Testis (tissue), 5 donors: ENCODE measurements at places on chromosomes 13 and 19. TPM values are rescaled to one million over a fixed set of nuclear protein-coding genes. Genes with fewer than 3 reads are reported as not detected.

DNA sequence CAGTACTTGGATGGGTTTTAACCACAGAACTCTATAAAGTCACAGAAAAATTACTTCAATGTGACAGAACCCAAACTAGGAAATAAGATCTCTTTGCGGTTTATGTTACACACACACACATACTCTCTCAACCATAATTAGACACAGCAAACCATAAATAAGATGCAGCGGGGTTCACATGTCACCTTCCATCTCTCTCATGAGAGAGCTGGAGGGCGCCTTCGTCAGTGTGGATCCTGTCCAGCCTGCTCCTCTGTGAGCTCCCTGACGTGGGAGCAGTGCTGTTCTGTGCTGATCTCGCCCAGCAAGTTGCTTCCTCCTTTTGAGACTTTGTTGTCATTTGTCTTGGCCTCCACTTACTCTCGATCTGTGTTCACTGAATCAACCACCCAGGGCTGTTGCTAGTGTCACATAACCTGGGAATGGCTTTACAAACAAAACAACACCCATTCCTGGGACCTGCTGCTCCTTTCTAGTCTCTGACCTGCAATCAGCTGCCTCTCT is 204.9 kb upstream of the KL start:
- H3K4me3 ChIP-seq: no peak overlapping the region
- no peaks in the 10 kb centered on the region for H3K36me3 ChIP-seq
- no peaks in the 10 kb centered on the region for H3K4me1 ChIP-seq
- no peak overlapping the region for H3K27ac ChIP-seq
- H3K27me3 ChIP-seq: no peaks in the 10 kb centered on the region

DNA sequence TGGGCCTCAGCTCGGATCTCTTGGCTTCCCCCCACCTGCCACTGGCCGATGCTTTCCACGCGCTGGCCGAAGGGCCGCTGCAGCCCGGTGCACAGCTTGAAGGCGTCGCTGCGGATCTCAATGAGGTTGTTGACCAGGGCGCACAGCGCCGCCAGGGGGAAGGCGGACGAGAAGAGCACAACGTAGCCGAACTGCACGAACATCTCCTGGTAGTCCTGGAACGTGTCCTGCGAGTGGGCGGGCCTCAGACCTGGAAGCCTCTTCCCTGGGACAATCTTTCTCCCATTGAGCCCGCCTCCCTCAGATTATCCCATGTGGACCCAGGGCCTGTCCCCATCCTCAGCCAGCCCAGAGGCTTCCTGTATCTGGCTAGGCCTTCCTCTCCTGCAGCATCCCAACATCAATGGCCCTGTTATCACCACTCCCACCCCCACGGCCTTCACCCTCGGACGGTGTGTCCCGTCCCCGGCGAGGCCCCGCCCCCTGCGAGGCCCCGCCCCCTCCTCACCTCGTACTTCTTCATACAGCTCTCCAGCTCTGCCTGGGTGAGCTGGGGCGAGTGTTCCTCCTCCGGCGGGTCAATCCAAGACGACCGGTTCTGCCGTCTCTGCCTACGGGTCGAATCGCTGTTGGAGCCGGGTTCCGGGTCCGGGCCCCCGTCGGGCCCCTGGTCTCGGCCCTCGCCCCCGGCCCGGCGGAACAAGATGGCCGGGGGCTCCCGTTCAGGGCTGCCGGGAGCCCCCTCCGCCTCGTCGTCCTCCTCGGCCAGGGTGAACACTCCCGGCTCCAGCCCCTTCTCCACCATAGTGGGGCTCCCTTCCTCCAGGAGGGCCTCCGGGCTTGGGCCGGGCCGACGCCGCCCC is 6.8 kb downstream of the ANO8 start:
- H3K27me3 ChIP-seq: no peaks in the 10 kb centered on the region
- no peaks in the 10 kb centered on the region for H3K36me3 ChIP-seq
- peak overlapping the region; percentile 5 for H3K27ac ChIP-seq
- H3K4me3 ChIP-seq: peak overlapping the region; percentile 47
- H3K4me1 ChIP-seq: peaks cover 24% of the 10 kb centered on the region

Gene SYNGR4
- 21.8 TPM for total RNA-seq

GRCh38 chr13:40388617-40389016 is 277.8 kb downstream of the FOXO1 start:
- H3K4me3 ChIP-seq: no peak overlapping the region
- DNase-seq: no peak
- no peaks in the 10 kb centered on the region for H3K36me3 ChIP-seq
- H3K27ac ChIP-seq: no peak overlapping the region
- no peaks in the 10 kb centered on the region for H3K4me1 ChIP-seq

- H3K4me1 ChIP-seq: peaks cover 10% of the 10 kb centered on the region
- no peak within 1 kb of the TSS for H3K27ac ChIP-seq
- no peak within 1 kb of the TSS for H3K4me3 ChIP-seq
These were observed at the start of gene CEACAM1 for GRCh38 chr19:42528354-42529247. Gene CEACAM1, minus strand, starts transcription at chr19:42528481. Its CDS starts 107 bp downstream, at chr19:42528374.

DNA sequence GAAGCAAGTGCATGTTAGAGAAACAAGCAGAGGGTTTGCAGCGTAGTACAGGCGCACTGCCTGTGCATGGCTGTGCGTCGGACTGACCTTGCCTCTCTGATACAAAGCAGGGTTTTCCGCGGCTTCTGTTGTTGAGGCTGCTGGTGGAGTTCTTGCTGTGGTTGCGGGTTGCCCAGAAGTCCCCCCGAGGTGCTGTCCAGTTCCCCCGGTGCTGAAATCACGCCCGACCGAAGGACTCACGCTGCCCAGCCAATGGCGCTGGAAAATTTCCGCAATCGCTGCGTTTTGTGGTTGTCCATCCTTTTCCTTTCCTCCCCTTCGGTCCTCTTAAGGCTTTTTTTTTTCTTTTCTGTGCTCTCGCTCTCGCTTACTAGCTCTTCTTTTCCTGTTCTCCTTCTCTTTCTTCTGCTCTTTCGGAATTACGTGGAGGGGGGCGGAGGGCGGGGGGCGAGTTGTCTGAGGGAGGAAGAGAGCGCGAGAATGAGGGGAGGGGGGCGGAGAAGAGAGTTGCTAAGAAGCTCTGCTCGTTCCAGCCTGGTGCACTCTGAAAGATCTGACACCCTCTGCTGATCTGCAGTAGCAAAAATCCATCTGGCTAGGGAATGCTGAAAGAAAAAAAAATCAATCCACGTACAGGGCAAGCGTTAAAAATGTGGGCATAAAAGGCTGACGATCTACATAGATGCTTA is at the start of gene SLITRK1:
TSS of gene SLITRK1 (minus strand) at position 558 of the 689 bp plus-strand sequence. CDS start 967 bp downstream, outside the sequence.
- no peak within 1 kb of the TSS for H3K4me3 ChIP-seq
- peaks cover 5% of the 10 kb centered on the region for H3K4me1 ChIP-seq
- H3K27ac ChIP-seq: no peak within 1 kb of the TSS
- DNase-seq: peak; percentile 66
- no peaks in the 10 kb centered on the region for H3K36me3 ChIP-seq
- H3K27me3 ChIP-seq: no peaks in the 10 kb centered on the region

DNA sequence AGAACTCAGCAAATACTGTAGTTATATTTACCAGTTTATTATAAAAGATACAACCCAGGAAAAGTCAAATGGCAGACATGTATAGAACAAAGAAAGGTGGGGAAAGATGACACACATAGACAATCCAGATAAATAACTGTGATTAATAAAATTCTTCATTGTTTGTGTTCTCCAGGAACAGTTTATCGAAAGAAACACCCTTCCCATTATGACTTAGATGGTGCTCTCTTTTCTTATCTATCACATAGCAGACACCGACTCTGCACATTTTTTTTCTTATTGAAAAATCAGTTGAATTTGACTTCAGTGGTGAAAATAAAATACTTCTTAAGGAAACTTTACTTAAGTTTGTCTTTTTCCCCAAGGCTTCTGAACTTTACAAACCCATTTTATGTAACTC is 6.2 kb downstream of the ZNF708 start:
- H3K27ac ChIP-seq: peak overlapping the region; percentile 75
- no peak for DNase-seq
- peaks cover 7% of the 10 kb centered on the region for H3K4me1 ChIP-seq
- no peaks in the 10 kb centered on the region for H3K36me3 ChIP-seq
- H3K27me3 ChIP-seq: no peaks in the 10 kb centered on the region

Gene C13orf46
- total RNA-seq: 5.5 TPM

DNA sequence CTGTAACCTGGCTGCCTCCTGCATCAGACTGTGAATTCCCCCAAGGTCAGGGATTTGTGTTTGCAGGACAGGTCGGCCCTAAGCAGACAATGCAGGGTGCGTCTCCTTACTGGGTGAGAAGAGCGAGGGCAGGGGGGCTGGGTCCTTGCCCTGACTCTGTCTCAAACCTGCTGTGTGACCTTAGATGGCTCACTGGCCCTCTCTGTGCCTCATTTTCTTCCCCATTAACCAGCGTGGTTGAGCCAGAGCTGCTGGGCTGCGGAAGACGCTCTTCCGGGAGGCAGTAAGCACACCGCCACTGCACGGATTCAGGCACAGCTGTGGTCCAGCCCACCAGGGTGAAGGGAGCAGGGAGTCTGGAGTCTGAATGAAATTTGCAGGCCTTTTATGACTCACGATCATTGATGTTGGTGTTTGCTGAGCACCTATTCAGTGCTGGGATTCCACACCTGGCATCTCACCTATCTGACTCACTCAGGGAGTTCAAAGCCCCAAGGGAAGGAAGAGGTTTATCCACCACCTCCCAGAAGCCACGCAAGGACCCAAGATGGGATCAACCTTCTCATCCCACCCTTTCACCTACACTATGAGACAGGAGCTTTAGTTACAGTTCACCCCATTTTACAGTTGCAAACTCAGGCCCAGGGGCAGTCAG is 2.5 kb downstream of the AKT1S1 start:
- no peak for DNase-seq
- H3K27ac ChIP-seq: peak overlapping the region; percentile 99
- H3K36me3 ChIP-seq: no peaks in the 10 kb centered on the region
- peaks cover 27% of the 10 kb centered on the region for H3K4me1 ChIP-seq

DNA sequence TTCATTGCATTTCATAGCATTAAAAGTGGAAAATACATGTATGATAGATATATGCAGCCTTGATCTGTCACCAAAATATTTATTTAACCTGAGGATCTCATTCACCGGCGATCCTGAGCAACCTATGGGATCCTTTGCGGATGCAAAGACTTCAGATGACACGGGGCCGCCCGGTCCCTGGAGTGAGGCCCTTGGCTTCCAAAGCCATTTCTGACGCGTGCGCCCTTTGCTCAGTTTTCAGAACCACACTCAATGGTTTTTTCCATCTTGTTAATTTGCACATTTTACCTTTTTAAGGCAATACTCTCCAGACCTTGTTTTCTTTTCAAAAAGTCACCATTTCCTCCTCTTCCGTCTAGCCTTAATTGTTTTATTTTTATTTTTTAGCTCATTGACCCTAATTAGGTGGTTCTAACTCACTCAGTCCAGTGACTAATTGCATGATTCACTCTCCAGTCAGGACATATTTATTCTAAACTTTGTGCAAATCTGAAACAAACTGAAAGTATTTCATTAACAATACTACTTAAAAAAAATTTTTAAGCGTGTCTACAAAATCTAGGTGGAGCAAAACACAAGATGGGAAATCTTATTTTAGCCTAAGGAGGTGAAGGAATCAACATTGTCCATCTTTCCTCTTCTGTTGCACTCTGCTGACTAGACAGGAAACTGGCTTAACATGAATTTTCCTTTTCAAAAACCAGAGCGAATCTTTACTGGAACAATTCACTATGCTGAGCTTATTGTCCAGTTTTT is 47.9 kb downstream of the COL4A1 start:
- DNase-seq: no peak
- H3K36me3 ChIP-seq: no peaks in the 10 kb centered on the region
- H3K4me3 ChIP-seq: no peak overlapping the region
- no peaks in the 10 kb centered on the region for H3K27me3 ChIP-seq

- no peaks in the 10 kb centered on the region for H3K4me1 ChIP-seq
- H3K27ac ChIP-seq: no peak overlapping the region
- H3K4me3 ChIP-seq: no peak overlapping the region
- no peak for DNase-seq
These were observed 46.2 kb downstream of the SKA3 start for GRCh38 chr13:21130116-21130515.

- H3K27me3 ChIP-seq: no peaks in the 10 kb centered on the region
- peaks cover 31% of the 10 kb centered on the region for H3K4me1 ChIP-seq
- H3K36me3 ChIP-seq: no peaks in the 10 kb centered on the region
- peak overlapping the region; percentile 85 for H3K27ac ChIP-seq
- H3K4me3 ChIP-seq: peak overlapping the region; percentile 59
- peak; percentile 18 for DNase-seq
These were observed 506 bp upstream of the GAS6 start for GRCh38 chr13:113864273-113864890.

GRCh38 chr19:50817941-50818858 is 5.4 kb downstream of the KLK1 start:
- peak overlapping the region; percentile 51 for H3K4me3 ChIP-seq
- no peak overlapping the region for H3K27ac ChIP-seq
- DNase-seq: peak; percentile 55

- no peaks in the 10 kb centered on the region for H3K36me3 ChIP-seq
- DNase-seq: no peak
- H3K27ac ChIP-seq: no peak overlapping the region
- no peaks in the 10 kb centered on the region for H3K4me1 ChIP-seq
- H3K4me3 ChIP-seq: no peak overlapping the region
- no peaks in the 10 kb centered on the region for H3K27me3 ChIP-seq
These were observed 224.2 kb upstream of the IRS2 start for GRCh38 chr13:110010404-110011138.
